ENCODE measurements at places on chromosomes 5 and 9.
A peak's percentile ranks its signal among the peaks of the same experiment; 100 is the strongest.

DNA sequence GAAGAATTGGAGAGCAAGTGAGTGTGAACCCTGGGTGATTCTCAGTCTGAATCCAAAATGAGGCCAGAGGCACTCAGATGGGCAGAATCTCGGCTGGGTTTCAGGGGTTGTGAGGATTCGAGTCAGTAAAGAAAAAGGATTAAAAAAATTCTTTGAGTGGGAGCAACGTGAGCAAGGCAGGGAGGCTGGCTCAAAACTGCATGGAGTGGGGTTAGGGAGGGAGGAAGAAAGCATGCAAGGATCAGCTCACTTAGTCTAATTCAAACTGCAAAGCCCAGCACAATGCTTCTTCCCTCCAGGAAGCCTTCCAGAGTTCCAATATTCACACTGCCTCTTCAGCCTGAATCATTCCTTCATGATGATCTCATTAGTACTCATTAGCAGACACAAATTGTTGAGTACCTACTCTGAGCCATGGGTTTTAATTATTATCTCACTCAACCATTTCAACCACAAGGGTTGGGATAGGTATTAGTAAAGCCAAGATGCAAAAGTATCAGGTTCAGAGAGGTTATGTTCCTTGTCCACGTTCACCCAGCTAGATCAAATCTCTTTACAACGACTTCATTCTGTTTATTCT is 95.8 kb downstream of the BRINP1 start:
- no peak for DNase-seq

GRCh38 chr5:146565764-146566367 is 49.9 kb upstream of the GPR151 start:
- peak; percentile 19 for DNase-seq

GRCh38 chr5:159605585-159605984 is 275.3 kb upstream of the IL12B start:
- DNase-seq: no peak

DNA sequence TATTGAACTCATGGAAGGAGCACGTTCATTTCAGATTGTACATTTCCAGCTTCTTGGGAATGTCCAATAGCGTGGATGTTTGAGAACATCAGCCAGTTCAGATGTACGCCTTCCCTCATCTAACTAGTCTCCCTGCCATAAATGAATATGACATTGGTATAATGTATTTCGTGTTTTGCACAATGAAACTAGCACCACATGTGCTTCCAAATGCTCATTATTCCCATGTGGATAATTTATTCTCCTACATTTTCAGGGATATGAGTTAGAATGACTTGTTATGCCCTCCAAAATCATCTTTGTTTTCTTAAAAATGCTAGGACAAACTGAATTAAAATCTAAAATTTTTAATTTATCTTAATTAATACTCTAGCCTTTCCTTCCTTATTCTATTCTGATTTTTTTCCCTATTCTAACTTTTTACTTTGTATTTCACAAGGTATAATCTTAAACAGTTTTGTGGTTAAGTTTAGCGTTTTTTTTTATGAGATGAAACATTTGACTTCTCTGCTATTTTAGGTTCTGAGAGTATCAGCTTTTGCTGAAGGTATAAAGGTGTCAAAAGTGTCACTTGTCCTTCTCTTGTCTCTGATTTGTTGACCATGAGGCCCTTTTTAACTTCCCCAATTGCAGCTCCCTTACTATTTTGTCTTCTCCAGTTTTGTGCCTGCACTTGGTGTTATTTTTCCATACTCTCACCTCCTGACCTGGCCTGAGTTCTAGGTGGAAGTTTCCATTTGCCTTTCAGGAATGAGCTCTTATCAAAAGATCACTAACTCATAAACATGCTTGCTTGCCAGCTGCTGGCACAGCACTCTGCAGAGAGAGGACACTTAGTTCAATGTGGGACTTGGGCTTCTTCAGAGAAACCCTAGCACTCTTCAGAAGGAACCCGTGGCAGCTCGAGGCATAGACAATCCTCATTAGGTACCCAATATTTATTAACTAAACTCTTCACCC is 106.8 kb downstream of the FRMD3 start:
- DNase-seq: peak; percentile 16

- DNase-seq: no peak
Measured at GRCh38 chr5:56328753-56329560, 95.8 kb upstream of the ANKRD55 start.

- no peak for DNase-seq
Measured at GRCh38 chr9:114003351-114003750, 74.7 kb downstream of the AMBP start.

- DNase-seq: no peak
Measured at GRCh38 chr9:93187574-93187973, 3.6 kb downstream of the WNK2 start.

DNA sequence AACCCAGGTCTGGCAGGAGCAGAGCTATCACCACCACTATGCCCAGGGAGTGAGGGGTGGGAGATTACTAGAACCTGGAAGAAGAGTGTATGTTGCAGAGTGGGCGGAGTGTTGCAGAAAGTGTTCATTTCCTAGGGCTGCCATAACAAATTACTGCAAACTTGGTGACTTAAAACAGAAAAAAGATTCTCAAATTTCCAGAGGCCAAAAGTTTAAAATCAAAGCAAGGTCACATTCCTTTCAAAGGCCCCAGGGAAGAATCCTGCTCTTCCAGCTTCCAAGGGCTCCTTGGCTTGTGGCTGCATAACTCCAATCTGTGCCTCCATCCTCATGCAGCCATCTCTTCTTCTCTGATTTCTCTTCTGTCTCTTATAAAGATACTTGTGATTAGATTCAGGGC is 30.6 kb upstream of the SPINK4 start:
- no peak for DNase-seq

DNA sequence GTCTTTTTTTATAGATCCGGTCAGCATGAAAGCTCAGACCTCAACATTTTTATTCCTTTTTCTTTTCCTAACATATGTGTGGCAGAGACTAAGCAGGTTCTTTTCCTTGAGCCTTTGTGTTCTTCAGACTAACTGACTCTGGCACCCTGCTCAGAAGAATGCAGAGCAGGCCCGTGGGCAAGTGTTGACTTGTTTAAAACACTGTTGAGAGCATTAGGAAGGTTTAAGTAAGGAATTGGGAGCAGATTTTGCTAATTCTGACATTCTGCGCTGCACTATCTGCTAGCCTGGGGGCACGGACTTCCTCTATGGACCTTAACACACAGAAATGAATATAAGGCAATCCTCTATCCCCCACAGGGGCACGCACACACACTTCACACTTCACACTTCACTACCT is 182.5 kb upstream of the PIK3R1 start:
- DNase-seq: no peak

GRCh38 chr5:75510836-75511434 is 494 bp downstream of the CERT1 start:
- no peak for DNase-seq

DNA sequence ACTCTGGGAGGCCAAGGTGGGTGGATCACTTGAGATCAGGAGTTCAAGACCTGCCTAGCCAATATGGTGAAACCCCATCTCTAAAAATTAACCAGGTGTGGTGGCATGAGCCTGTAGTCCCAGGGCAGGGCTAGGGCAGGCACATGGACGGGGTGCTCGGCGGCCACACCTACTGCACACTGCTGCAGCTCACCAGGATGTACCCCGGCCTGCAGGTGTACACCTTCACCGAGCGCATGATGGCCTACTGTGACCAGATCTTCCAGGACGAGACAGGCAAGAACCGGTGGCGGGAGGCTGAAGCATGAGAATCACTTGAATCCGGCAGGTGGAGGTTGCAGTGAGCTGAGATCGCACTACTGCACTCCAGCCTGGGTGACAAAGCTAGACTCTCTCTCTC is 3.2 kb downstream of the ST6GALNAC4 start:
- no peak for DNase-seq
